ENCODE measurements at places on chromosomes 7 and 10.

DNA sequence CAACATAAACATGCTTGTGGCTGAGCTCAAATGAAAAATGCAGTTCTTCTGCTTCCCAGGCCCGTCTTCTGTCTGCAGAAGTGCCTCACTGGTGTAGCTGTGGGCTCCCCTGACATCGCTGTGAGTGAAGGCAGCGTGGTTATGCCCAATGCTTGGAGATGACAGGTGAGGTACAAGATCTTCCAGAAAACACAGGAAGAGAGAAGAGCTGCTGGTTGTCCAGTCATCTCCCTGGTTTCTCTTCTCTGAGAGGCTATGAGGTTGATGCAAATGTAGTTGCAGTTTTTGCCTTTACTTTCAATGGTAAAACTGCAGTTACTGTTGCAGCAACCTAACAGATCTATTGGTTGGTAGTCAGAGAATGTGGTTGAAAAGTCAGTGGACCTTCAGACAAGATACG, 223.6 kb downstream of the GATA3 start:
- DNase-seq: no peak

- no peak for DNase-seq
Measured at GRCh38 chr10:131076356-131076755, 235.2 kb downstream of the TCERG1L start.

- no peak for DNase-seq
Measured at GRCh38 chr7:91408388-91409154, 144.3 kb downstream of the FZD1 start.

- no peak for DNase-seq
Measured at GRCh38 chr10:110820321-110820814, 51.4 kb upstream of the PDCD4 start.

DNA sequence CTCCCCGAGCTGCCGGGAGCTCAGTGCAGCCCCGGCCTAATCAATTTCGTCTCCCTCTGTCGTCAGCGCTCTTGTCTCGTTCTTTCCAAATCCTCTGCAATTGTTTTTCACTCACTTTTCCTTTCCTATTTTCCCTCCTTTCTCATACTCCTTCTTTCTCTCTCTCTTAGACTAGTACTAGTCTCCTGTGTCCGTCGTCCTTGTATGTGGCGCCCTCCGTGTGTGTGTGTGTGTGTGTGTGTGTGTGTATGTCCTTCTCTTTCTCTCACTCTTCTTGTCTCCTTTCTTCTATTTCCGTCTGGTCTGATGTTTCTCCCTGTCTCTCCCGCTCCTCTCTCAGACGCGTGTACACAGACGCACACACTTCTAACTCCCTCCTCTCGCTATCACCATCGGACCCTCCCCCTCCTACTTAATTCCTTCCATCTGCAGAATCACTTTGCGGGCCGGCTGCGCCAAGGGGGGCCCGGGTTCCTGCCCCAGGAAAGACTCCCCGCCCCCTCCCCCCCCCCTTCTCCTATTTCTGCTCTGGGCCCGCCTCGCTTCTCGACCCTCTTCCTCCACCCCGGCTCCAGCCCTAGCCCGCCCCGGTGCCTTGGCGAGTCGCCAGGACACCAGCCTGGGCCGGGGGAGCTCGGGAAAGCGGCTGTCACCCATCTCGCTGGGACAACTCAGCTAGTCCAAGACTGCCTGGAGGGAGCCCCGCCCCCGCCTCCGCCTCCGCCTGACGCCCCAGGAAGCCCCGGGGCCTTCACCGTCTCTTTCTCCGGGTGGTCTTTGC, 743 bp upstream of the ZCCHC24 start:
- DNase-seq: no peak

DNA sequence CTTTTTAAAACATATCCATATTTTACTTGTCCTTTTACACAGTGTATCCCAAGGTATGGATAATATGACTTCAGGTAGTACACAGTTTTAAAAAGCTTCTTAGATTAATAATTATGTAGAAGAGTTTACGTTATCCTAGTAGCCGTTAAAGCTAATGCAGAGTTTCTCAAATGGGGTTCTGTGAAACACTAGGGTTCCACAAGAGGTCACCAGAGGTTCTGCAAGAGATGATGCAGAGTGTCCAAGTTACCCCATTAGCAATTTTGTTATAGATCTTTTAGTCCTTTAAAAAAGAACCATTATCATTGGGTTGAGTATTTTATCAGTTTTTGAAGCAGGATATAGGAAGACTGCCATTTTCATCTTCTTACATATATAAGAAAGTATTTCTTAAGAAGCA, 298.9 kb upstream of the HPS1 start:
- DNase-seq: no peak
